ENCODE measurements at places on chromosomes 2 and 18.

DNA sequence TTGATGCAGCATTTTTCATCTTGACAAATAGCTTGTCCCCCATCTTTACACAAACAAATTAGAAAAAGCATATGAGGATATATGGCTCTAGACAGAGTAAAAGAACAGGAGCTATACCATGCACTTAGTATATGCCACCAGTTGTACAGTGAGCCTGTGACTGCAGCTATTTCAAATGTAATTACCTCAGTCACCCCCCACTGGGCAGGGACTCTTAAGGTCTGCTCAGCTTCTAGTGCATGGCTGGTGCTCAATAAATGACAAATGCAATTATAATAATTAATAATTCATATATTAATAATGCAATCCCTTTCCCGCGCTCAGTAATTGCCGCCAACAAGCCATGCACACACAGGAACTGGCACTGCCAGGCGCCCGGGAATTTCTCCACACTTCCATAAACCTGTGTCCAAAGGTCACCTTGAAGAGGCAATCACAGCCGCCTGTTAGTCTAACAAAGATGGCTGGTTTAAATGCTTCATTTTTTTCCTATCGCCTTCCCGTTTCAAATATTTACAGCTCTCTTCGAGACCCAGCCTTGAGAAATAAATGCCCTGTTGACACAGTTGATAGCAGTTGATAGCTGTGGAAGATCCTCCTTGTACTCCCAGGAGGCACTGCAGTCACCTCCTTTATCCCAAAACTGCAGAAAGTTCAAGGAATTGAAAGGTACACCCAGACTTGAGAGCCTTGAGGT lies 156.6 kb downstream of the INO80D start:
- no peak for DNase-seq

DNA sequence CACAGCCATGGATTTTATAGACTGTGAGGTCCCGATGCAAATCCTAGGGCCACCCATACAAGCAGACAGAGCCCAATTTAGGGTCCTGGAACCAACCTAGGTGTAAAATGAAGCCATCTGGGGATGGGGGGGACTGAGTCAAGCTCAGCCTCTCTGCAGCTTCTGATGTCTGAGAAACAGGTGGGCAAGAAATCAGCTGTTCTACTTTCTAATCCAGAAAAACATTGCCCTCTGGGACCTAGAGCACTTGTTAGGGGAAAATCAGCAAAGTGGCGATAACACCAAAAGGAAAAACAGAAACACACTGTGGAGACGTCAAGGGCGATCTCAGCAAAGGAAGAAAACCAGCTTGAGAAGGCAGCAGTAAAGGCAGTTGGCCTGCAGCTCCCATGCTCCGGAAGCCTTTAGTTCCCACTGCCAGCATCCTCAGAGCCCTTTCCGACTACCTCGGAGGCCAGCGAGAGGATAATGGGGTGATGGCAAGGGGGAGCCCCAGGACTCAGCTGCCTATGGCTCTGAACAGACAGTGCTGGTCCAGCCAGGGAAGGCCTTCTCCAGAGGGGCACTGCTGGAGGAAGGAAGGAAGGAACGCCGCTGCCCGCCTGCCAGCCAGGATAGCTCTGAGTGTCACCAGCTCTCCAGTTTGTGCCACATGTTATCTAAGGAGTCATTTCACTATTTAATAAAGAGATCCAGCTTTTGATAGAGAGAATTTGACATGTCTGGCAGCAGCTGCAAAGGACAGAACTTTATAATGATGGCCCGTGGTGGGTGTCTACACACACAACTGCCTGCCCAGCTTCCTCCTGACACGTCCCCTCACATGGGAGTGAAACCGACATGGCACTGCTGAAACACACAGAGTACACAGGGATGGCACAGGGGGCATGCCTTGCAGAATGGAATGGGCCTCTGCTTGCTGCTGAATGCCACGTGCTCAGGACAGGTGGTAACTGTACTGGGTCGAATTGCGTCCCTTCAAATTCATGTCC lies 37.7 kb downstream of the HS1BP3 start:
- DNase-seq = no peak

DNA sequence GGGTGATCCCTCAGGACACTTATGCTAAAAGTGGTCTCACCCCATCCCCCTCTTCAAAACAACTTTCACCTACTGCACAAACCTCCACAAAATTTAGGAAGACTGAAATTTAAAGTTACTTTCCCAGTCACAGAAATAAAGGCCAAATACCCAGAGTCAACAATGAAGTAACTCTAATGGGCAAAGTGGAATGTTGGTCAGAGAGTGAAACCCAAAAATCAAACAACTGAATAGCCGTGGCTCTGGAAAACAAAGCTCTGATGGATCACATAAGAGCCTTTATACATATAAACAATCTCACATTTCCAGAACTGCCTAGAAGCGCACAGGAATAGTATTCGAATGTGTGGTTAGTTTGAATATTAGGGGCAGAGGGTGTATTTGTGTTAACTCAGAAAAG lies 4.7 kb downstream of the ACVR1 start:
- DNase-seq = no peak

GRCh38 chr2:239392688-239393387 lies 8.0 kb downstream of the HDAC4 start:
- no peak for DNase-seq

- no peak for DNase-seq
Measured at GRCh38 chr2:109512076-109512475, 101.7 kb downstream of the SEPTIN10 start.

DNA sequence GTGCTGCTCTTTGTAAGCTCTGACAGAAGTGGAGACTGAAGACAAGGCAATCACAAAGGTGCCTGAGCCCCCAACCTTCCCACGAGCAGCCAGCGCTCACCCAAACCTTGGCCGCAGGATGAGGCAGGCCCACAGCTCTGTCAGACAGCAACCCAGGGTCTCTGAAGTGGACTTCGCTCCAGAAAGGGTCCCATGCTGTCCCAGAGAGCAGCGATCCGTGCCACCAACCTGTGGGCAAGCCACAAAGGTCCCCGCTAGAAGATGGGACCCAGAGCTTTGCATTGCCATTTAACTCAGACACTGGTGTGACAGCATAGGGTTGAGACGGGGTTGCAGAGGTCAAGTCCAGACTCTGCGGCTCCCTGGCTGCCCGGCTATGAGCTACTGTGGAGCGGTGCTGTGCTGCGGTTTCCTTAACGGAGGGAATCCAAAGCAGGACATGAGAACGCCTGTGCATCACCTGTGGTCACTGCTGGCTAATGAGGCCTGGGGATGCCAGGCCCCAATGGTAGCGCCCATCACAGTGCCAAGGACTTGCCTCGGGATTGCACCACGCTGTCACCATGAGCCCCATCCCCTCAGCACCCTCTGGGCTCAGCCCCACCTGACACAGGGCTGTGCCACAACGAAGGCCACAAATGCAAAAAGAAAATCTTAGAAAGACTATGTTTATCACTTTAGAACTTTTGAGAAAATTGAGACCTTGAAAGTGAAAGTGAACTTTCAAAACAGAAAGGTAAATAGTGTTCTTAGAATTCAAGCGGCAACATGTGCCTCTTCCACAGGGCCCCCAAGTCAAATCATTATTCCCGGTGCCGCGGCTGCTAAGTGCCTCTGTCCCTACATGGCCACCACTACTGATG lies 103.4 kb downstream of the HDAC4 start:
- DNase-seq = no peak

- no peak for DNase-seq
Measured at GRCh38 chr18:13973061-13973575, 57.8 kb upstream of the MC2R start.

GRCh38 chr2:133842446-133842845 lies 274.2 kb upstream of the NCKAP5 start:
- no peak for DNase-seq

GRCh38 chr2:33134086-33134771 lies 187.5 kb downstream of the LTBP1 start:
- DNase-seq = no peak

All from CD4-positive, alpha-beta T cell treated with Interleukin-1 beta for 1 hour (primary cell).